ENCODE measurements at places on chromosomes 16 and 17.

DNA sequence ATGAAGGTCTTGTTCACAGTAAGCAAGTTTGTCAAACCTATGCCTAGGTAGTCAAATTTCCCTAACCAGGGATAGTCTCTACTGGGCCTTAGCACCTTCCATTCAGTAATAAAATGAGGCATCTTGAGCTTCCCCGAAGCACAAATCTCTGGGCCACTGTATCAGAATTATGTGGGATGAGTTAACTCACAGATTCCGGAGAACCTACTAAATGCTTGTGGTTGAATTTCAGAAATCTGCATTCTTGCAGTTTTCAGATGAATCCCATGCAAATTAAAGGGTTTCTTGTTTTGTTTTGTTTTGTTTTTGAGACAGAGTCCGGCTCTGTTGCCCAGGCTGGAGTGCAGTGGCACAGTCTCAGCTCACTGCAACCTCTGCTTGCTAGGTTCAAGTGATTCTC is 478.8 kb upstream of the HSBP1 start:
- no peak for DNase-seq

DNA sequence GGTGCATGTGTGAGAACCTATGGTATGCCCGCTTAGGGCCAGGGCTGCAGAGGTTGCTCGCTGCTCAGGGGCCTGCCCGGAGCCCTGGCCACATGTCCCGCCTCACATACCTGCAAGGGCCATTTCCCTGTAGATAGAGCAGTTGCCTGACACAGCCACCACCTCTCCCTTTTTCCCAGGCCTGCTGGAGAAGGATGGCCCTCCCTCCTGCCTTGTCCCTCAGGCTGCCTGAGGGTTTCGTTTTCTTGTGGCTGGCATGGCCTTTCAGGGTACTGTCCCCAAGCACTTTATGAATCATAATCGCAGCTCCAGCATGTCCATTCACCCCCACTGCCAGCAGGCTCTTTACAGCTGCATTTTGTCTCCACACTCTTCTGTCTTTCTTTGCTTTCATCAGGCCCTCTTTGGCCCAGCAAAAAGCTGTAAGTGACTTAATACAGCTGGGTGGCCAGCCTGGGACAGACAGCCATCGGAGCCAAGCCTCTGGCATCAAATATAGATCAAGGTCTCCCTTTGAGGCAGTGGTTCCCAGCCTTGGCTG is 65.7 kb downstream of the MPRIP start:
- DNase-seq = no peak

- DNase-seq = no peak
These were observed 563.9 kb downstream of the TMEM114 start for GRCh38 chr16:8026450-8026849.

- no peak for DNase-seq
These were observed 149.8 kb downstream of the CDH13 start for GRCh38 chr16:82776470-82777146.

- no peak for DNase-seq
These were observed 66.3 kb downstream of the MRC2 start for GRCh38 chr17:62693616-62694409.

DNA sequence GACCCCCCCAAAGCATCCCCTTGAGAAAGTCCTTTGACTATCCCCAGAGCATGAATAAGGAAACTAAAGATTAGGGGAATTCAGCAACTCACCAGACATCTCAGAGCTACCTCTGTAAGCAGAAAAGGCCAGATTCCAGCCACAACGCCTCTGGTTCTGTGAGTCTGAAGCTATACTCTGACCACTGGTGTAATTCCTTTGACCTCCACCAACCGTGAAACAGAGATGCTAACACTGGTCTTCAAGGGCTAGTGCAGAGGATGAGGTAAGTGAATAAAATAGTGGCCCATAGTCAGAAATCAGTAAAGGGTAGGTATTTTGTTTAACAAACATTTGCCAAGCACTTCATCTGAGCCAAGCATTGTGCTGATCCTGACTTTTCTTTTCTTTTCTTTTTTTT is 353.4 kb downstream of the NPIPA8 start:
- no peak for DNase-seq

GRCh38 chr16:85236818-85237150 is 124.5 kb upstream of the CIBAR2 start:
- no peak for DNase-seq

- no peak for DNase-seq
These were observed 676.3 kb upstream of the GOT2 start for GRCh38 chr16:59410451-59410850.

DNA sequence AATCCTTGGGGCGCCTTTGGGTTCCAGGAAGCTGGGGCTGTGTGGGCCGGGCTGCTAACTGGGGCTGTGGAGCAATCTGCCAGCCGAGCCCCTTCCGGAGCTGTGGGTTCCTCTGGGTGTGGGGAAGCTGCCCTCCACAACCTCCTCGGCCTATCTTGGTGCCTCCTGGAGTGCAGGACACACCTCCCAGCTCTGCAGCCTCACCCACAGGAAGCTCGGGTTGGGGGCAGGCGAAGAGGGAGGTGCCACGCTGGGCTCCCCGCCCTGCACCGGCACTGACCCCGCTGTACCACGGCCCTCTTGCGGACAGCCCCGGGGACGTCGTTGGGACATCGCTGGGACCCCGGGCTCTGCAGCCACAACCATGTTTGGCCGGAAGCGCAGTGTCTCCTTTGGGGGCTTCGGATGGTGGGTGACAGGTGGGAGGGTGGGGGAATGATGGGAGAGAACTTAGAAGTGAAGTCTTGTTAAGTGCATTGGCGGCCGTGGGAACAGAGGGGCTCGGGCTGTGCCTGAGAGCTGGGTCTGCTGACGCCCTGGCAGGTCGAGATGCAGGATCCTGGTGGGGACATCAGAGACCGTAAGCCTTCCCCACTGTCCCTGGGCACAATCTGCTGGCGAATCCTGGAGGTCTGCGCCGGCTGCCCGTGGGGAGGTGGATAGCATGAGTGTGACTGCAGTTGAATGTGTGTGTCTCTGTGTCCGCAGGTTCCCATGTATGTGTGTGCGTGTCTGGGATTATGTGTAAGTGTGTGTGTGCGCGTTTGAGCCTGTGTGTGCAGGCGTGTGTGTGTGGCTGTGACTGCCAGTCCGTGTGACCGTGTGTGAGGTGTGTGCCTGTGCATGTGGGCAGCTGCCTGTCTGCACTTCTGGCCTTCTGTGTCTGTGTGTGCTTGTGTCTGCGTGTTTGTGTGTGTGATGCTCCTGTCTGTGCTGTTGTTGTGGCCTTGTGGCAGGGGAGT is at the start of gene RAP1GAP2:
RAP1GAP2 (plus strand) TSS at position 275 of the 962 bp plus-strand sequence; CDS start at position 365, 90 bp downstream.
- peak; percentile 77 for DNase-seq

DNA sequence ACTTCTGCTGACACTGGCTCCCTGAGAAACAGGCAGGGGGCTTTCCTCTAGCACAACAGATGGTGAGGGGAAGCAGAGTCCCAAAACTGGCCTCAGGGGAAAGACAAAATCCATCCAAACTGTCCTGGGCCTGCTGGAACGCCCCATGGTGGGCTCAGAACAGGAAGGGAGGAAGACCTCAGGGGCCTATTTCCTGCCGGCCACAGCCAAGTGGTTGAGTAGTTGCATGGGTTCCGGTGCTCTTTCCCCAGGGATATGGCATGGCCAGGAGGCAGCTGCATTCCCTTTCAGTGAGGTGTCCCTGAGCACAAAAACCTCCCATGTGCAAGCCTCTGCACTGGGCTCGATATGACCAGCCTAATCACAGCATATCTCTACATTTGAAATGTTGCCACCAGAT is 303.0 kb upstream of the IRX5 start:
- no peak for DNase-seq

DNA sequence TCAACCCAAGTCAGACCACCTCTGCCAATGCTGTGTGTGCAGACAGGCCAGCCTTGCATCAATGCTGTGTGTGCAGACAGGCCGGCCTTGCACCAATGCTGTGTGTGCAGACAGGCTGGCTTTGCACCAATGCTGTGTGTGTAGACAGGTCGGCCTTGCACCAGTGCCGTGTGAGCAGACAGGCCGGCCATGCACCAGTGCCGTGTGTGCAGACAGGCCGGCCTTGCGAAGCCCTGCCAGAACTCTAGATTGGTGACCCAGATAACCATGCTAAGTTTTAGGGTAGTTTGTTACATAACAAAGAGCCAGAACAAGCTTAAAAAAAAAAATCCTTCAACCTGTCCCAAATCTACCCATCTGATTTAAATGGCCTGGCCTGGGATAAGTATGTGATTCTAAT is 54.3 kb downstream of the ELAC2 start:
- DNase-seq = no peak

- DNase-seq = no peak
These were observed 609.4 kb upstream of the CDH5 start for GRCh38 chr16:65757064-65757463.

- no peak for DNase-seq
These were observed 1.0 kb upstream of the TTYH2 start for GRCh38 chr17:74212209-74212912.

- DNase-seq = no peak
These were observed 2.1 kb downstream of the TBX21 start for GRCh38 chr17:47735139-47735464.

DNA sequence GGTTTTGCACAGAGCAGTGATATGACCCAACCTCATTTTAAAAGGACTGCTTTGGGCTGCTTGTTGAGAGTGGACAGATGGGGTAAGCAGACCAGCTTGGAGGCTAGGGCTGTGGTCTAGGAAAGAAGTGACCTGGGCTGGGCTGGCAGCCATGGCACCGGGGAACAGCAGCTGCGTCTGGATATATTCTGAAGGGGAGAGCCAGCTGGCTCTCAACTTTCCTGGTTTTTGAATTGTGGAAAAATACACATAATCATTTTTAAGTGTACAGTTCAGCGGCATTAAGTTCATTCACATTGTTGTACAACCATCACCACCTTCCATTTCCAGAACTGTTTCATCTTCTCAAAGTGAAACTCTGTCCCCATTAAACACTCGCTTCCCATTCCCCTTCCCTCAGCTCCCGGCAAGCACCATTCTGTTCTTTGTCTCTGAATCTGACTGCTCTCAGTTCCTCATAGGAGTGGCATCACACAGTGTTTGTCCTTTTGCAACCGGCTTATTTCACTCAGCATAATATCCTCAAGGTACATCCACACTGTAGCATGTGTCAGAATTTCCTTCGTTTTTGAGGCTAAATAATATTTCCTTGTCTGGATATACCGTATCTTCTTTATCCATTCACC is 113.2 kb downstream of the SPECC1 start:
- DNase-seq = no peak

GRCh38 chr16:68643227-68643626 is 1.9 kb upstream of the CDH3 start:
- DNase-seq = no peak

DNA sequence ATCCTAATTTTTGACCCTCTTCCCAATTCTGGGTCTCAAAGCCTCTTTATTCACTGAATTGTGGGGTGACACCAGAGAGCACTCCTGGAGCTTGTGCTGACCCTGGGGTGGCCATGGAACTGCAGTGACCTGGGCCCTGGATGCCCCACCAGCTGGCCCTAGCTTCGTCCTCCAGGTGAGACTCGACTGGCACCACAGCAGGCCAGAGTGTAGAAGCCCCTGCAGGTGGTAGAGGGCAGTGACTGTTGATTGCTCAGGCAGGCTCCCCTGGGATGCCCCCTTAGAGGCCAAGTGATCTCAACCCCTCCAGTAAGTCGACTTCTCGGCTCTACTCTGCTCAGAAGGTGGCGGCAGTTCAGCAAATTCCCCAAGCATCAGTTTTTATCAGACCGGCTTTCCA is 6.4 kb downstream of the FA2H start:
- DNase-seq = no peak

GRCh38 chr16:21946889-21947635 is 6.1 kb upstream of the UQCRC2 start:
- no peak for DNase-seq

DNA sequence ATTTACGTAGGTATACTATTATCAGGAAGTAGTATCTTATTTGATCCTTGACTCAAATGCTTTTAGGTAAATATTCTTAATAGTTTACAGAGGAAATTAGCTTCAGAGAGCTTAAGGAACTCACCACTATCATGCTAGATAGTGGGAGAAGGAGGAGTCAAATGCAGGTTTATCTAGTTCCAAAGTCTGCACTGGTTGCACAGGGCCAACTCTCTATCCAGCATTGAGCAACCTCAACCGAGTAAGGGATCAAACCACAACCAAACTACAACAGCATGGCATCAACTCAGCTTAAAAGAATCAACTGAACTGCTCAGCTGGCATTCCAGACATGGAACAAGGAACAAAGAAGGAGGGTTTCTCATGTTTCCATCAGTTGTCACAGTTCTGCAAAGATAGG is 306.0 kb downstream of the MAF start:
- DNase-seq = no peak

DNA sequence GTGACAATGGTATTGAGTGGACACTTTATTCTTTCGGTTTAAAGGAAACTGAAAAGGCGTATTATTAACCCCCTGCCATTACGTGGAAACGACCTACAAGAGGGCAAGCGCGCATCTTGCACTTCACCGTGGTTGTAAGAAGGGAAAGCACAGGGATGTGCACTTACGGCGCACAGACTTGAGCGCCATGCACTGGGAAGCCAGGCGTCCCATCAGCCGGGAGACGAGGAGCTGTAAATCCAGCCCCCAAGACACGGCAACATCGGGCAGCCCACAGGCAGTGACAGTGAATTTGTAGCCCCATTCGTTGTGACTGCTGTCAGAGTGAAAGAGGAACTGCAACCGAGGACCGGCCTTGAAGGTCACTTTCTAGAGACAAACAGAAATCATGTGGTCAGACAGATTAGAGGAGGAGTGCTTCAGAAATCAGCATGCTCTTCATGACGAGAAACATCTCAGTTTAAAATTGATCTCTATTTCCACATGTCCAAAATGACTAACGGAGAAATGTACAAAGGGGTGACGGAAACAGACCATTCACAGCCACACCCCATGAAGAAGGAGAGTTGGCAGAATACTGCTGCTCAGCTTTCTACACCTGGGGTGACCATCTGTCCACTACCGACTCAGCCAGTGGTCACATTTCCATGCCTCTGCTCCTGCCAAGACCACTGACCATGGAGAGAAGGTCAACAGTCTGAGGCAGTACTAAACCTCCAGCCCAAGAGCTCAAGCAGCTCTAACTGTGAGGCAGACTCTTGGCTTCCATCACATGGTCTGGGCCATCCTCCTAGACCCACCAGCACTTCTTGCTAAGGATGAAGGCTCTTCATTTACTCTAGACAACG is 68.6 kb downstream of the ZZEF1 start:
- no peak for DNase-seq

DNA sequence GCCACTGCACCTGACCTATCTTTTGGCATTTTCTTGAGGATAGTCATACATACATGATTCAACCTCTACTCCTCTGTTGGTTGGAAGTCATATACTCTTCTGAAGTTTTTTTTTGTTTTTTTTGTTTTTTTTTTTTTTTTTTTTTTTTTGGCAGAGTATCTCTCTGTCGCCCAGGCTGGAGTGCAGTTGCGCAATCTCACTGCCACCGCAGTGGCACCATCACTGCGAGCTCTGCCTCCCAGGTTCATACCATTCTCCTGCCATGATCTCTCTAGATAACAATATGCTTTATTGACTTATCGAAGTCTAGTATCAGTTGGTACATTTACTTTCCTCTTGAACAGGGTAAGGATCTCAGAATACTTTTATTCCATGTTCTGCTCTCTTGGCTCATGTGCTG is 224.2 kb upstream of the WSCD1 start:
- no peak for DNase-seq

- peak; percentile 31 for DNase-seq
These were observed 8.5 kb upstream of the ZC3H18 start for GRCh38 chr16:88561485-88562359.
